Amygdala (tissue), 56 donors: ENCODE measurements at places on chromosomes 2 and 18.

- DNase-seq = peak; percentile 51
Observed at GRCh38 chr2:230987137-230988020, 8.5 kb upstream of the SPATA3 start.

GRCh38 chr2:76448956-76449355 is 738.2 kb upstream of the GCFC2 start:
- no peak for DNase-seq

DNA sequence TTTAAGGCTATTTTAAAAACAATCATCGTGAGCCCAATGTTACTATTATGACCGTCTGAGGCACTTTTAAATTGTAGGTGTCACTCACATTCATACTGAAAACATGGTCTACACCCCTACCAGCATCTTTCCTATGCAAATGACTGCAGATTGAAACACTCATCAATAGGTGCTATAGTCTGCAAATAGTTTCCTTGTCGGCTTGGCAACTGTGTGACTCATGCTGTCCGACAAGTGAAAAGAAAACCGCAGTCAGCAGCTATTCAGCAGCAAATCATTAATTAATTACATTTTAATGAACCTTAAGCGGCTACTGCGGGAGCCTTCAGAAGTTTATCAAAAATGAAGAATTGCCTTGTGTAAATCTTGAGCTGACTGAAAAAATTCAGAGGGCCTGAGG is 134.4 kb downstream of the FIGN start:
- DNase-seq = no peak

- DNase-seq = no peak
Observed at GRCh38 chr18:61337527-61337926, 4.3 kb downstream of the CDH20 start.

DNA sequence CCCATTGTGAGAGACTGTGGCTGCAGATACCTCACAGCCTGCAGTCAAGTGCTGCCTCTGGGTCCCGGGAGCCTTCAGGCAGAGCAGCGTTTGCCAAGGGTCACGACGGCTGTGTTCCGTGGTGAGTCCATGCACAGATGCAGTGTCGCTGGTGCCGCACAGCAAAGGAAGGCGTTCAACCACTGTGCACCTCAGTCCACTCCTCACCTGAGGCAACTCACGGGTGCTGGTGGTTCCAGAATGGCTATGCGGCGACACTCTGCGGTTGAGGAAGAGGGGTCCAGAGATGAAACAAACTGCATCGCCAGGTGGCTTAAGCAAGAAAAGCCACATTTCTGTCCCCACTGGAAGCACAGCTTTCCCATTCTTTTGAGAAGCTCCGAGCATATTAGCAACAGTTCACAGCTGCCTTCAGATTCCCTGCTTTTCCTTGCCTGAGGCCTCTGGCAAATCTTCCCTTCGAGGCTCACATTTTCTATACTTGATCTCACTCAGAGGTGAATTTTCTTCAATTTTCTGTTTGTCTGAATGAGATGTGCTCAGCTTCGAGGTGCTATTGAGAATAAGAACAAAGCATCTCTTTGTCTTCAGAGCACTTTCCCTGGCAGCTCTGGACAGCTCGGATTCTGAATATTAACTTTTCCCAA is 208.8 kb upstream of the TWIST2 start:
- DNase-seq = no peak

GRCh38 chr2:73104933-73105332 is 7.8 kb downstream of the RAB11FIP5 start:
- no peak for DNase-seq

GRCh38 chr2:110149330-110150220 is 34.0 kb upstream of the MALL start:
- no peak for DNase-seq

GRCh38 chr2:171515672-171516298 is 6.5 kb upstream of the CYBRD1 start:
- no peak for DNase-seq
